D341Med (cell line): ENCODE measurements at places on chromosomes 7 and 10.
A peak's percentile ranks its signal among the peaks of the same experiment; 100 is the strongest.

DNA sequence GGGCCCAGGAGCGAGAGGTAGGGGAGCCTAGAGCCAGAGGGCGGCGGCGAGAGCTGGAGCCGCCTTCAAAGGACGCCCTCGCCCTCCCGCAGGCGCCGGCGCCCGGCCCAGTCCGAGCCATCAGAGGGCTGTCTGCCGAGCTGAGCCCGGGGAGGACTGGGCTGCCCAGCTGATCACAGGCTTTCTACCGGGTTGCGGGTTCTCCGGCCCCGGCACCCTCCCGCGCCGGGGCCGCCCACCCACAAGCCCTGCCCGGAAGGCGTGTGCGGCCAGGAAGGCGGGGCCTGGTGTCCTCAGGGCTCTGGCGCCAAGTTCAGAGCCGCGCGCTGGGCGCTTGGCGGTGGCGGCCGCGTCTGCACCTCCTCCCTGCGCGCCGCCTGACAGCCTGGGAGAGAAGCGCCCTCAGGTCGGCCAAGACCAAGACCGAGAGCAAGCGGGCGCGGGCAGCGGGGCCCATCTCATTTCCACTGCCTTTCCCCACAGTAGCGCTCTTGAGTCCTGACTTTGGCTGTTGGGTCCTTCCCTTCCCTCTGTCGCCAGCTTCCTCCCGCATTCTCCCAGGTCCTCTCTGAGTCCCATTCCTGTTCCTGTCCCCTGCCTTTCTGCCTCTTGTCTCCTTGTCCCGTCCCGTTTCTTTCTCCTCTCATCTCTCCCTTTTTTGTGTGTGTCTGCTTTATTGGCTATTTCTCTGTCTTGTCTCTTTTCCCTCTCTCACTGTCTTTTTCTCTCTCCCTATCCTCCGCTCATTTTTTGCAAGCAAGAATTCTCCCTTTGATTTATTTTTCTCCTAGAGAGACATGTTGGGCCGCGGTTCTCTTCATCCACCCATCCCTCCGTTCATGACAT is 60.6 kb upstream of the MSMB start:
- peak; percentile 63 for DNase-seq

DNA sequence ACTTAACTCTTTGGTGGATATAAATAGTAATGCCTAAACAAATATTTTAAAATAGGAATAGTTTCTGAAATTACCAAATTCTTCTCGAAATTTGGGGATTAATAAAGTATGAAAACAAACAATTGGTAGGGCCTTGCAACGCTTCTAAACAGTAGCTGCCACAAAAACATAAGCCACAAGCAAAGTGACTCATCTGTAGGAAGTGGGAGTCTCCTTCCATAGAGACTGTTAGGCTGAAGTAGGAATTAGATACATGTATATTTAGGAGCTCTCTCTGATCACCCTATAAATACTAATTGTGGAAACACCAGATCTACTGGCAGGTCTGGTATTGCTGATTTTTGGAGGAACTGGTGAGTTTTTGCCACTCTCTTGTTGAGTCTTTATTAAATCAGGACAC is 5.7 kb upstream of the LMOD2 start:
- no peak for DNase-seq

GRCh38 chr7:124840435-124840834 is 74.8 kb upstream of the GPR37 start:
- no peak for DNase-seq

DNA sequence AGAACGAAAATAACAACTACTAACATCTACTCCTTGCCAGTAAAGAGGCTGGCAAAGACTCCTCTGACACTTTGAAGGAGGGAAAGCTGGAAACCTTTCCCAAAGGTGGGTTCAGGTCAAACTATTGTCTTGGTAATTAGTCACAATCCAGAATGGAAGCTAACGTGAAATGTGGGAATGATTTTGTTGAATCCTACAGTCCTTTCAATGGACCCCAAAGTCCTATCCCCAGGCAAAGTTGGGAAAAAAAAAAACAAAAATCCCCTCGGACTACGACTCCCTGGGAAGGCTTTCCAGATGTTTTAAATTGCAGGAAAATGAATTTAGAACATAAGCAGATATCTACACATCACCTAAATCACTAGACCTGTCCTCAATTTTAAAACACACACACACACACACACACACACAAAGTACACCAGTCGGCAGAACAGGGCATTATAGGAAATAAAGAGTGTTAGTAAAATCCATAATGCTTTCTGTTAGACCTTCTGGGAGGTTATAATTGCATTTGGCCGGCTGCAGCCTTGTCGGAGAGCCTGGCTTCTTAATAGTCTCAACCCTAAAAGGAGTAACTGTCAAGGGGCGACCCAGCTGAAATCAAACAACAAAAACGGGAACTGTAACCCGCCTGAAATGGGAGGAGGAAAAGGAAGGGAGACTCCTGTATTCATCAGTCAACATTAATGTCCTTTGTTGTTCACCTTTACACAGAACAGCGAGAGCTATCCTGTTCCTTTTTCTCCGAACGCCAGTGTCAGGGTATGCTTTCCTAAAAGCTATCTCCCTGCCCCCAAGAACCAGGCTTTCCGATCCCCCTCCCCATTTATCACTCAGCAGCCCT is 1.5 kb downstream of the DOCK4 start:
- no peak for DNase-seq

DNA sequence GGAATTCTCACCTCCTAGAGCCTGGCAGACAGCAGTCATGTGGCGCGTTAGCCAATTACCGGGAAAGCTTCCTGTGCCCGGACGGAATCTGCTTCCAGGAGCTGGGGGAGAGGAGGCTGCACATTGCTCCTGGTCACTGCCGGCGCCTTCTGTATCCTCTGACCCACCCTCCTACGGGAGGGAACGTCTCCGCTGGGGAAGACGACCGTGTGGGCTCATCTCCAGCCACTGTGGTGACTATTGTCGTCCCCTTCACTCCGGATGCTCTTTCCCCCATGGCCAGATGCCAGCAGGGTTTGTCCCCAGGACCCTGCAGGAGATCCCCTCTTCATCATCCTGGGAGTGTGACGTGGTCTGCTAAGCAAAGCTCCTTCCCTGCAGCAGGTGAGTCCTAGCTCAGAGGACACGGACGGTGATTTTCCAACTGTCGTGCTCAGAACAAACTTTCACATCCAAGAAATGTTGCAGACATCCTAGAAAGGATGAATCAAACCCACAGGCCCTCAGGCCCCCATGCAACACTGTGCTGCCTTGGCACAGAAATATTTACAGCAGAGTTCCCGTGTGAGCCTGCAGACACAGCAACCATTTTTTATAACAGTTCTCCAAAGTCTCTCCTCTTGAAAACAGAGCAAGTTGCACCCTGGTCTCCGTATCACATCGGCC is 29.6 kb upstream of the FAM20C start:
- DNase-seq = no peak

- no peak for DNase-seq
Measured at GRCh38 chr10:1620803-1621202, 116.5 kb downstream of the ADARB2 start.

DNA sequence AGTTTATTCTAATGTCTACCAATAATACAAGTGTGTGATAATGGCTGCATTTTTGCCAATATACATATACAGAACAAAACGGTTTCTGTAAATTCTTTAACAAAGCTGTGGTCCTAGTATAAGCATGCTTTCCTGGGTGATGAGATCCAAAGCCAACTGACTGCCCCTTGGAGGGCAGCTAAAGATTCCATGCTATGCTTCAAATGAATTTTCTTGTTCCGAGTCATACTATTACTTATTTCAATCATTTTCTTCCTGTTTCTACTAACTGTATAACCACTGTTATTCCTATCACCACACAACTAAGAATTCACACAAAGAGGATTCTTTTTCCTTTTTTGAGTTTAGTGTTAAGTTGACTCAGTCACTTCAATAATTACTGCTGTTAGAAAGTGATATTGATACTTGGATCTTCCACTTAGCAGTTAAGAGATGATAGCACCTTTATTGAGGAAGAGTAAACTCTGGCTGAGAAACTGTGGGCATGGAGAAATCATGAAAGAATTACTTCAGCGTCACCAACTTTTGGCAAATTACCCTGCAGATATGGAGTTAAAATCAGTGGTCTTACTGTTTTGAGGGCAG is 197.5 kb downstream of the ARL4A start:
- DNase-seq = no peak

GRCh38 chr7:142881586-142882337 is 3.8 kb downstream of the TRPV6 start:
- DNase-seq = no peak

- peak; percentile 53 for DNase-seq
Measured at GRCh38 chr7:90605055-90605454, 8.9 kb downstream of the CDK14 start.

DNA sequence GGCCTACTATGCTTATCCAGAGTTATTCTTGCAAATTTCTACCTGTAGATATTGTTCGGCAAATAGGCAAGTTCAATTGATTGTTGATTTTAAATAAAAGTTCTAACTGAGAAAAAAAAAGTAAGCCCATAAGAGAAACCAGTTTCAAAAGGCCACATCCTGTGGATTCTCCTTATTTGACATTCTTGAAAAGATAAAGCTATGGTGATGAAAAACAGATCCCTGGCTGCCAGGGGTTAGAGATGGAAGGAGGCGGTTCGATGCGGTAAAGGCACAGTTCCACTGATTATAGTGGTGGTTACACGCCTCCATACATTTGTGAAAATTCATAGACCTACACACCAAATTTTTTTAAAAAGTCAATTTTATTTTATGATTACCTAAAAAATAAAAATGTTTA is 347.8 kb downstream of the KCNMA1 start:
- no peak for DNase-seq

GRCh38 chr10:119268428-119268827 is 61.1 kb downstream of the GRK5 start:
- DNase-seq = no peak

DNA sequence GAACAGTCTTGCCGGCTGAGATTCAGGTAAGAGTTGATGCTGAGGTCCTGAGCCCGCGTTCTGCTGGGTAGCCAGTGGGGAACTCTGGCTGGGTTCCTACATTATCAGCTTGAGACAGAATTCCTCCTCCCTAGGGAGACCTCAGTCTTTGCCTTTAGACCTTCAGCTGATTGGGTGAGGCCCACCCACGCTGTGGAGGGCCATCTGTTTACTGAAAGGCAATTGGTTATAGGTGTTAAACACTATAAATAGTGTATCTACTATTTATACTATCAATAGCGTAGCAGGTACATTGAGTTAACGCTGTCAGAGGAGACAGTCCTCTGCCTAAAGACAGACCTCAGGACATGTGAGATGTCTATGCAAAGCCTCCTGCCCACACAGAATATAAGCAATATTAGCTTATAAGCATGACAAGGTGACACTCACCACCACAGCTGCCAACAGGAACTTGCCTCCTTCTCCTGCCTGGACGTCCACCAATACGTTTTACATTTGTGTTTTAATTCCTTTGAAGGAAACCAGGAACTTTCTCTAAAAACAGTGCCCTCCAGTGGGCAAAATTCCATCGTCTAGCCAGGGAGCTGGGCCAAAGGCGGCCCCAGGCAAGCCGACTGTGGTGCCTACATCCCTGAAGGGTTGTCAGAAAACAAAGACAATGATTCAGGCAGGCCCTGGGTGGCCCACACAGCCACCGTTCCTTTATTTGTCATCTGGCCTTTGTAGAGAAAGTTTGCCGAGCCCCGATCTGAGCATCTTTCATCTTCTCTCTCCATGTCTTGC is 58.8 kb downstream of the INSIG1 start:
- peak; percentile 67 for DNase-seq

DNA sequence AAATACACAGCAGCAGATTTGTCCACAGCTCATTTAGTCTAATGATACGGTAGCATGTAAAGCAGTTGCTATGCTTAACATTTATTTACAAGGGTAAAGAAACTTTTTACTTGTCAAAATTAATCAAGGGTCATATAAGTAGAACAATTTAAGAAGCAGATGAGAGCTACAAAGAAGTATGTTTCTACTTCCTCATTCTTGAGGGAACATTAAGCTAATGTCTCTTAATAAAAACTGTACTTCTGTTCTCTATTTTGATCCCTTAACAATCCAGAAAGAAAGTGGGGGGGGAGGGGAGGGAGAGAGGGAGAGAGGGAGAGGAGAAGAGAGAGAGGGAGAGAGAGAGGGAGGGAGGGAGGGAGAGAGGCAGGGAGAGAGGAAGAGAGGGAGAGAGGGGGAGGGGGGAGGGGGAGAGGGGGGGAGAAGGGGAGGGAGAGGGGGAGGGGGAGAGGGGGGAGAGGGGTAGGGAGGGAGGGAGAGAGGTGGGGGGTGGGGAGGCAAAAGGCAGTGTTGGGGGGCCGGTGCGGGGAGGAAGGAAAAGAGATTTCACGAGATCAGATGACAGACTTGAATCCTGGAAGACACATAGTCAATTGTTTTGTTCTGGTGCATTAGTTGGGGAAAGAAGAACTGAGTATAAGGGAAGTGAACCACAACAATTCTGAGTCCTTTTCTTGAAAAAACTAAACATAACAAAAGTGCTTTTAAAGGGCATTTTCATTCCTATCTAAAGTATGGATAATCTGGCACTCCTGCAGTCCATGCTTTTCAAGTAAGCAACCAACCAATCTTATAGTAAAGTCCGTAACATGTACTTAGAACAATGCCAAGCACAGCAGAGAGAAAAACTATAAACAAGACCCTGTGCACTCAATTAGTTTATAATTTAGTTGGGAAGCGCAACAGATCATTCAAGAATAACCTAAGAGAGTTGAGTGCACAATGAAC is 128.0 kb downstream of the USP6NL start:
- DNase-seq = no peak

GRCh38 chr10:129465796-129466702 is 992 bp upstream of the MGMT start:
- DNase-seq = no peak

- DNase-seq = no peak
Measured at GRCh38 chr7:25314731-25315267, 86.5 kb upstream of the NPVF start.
